ENCODE measurements at places on chromosomes 2 and 18.

- no peak for DNase-seq
These were observed 155.7 kb downstream of the CELF4 start for GRCh38 chr18:37409878-37410277.

GRCh38 chr2:33373986-33374385 lies 102.5 kb upstream of the RASGRP3 start:
- no peak for DNase-seq

DNA sequence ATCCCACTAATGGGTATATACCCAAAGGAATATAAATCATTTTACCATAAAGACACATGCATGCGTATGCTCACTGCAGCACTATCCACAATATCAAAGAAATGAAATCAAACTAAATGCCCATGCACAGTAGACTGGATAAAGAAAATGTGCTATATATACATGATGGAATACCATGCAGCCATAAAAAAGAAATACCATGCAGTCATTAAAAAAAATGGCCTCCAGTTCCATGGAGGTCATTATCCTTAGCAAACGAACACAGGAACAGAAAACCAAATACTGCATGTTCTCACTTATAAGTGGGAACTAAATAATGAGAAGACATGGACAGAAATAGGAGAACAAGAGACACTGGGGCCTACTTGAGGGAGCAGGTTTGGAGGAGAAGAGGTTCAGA lies 53.6 kb upstream of the SERTAD2 start:
- no peak for DNase-seq

DNA sequence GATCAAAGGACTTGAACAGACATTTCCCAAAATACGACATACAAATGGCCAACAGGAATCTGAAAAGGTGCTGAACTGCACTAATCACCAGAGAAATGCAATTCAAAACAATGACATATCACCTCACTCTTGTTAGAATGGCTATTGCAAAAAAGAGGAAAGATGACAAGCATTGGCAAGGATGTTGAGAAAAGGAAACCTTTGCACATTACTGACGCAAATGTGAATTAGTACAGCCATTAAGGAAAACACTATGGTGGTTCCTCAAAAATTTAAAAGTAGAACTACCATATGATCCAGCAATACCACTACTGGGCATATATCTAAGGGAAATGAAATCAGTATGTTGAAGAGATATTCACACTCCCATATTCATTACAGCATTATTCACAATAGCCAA lies 57.7 kb upstream of the ASPRV1 start:
- DNase-seq: no peak

DNA sequence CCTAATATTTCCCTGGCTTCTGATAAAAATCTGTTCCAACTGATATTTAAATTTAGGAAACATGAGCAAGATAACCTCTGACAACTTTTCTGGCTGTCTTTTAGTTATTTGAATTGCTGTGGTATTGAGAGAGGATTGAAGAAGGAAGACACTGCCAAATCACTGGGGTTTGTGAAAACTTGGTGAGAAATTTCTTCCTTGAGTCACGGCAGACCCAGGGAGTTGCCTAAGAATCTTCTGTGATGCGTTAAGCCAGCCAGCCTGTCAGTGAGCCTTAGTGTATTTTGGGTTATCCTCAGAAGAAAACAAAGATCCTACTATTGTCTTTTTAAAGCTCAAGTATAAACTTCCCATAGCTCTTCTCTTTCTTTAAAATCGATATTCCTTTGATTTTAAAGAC lies 17.5 kb upstream of the DOK6 start:
- DNase-seq: no peak

DNA sequence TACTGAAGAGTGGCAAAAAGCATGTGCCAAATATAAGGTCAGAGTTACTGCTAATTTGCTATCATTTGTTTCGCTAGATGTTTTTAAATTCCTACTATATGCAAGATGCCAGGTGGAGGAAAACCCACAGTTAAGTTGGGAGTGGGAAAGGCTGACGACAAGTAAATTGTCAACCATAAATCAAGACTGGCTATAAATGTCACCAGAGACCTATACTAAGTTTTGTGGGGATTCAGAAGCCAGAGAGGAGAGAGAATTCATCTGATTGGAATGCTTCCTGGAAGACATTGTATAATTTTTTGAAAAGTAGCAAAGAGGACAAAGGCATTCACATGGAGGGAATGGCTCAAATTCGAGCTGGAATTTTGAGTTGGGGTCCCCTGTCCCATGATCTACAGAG lies 64.3 kb downstream of the CFAP221 start:
- DNase-seq: no peak

Data from ureter (tissue), 1 donor.